ENCODE measurements at places on chromosomes 16 and 17.

DNA sequence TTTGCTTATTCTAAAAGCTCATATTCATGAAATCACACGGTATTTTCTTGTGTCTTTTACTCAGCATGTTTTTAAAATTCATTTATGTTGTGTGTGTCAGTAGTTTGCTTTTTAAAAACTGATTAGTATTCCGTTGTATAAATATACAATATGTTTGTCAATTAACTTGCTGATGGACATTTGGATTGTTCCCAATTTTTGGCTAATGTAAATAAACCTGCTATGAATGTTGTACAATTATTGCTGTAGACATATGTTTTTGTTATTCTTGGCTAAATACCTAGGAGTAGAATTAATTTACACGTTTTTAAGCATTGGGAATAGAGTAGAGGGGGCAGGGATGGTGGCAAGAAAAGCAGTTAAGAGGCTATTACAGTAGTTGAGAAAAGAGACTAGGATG, 199.5 kb upstream of the CCL2 start:
- no peak for DNase-seq

DNA sequence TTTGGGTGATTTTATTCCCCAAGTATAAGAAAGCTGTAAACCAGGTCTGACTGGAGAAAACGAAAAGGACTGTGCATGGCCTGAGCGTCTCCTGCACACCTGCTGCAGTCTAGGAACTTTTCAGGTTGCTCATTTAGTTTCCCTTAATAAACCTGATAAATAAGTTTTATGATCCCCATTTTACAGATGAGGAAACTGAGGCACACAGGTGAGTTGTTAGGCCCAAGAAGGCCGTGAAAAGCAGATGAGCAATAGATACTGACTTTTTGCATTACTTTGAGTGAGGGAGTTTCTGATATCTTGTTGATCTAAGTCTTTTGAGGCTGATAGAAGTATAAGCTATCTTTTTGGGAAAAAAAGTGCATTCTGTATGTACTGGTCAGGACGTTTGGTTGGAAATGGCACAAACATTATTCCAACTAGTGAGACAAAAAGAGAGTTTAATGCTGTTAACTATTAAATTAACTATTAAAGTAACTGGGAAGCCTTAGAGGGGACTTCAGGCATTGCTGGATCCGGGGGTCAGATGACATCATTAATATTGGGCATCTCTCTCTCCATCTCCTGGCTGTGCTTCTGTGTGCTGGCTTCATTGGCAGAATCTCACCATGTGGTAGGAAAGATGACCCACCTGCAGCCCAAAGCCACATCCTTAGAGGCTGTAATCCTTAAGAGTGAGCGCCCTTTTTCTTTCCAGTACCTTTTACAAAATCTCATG, 163.4 kb downstream of the CMIP start:
- DNase-seq, result no peak

- DNase-seq, result no peak
These were observed 177.5 kb upstream of the CDH8 start for GRCh38 chr16:62213763-62214162.

DNA sequence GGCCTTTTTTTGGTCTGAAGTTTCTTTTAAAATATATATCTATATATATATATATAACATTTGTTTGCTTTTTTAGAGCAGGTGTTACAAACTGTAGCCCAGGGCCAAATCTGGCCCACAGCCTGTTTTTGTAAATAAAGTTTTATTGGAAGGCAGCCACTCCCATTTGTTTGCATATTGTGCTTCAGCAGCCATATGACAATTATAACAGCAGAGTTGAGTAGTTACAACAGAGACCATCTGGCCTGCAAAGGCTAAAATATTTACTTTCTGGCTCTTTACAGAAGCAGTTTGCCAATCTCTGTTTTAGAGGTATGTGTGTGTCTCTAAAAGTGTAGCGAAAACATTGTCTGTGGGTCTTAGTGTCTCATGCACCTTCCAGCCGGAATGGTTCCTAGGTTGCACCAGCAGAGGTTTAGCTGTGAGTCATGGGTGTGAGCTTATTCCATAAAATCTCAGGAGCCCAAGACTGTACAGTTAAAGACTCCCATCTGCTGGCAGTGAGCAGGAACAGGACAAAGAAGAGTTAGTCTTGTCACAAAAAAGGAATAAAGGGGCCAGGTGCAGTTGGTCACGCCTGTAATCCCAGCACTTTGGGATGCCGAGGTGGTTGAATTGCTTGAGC, 23.8 kb downstream of the LCMT1 start:
- no peak for DNase-seq

- no peak for DNase-seq
These were observed 215.1 kb downstream of the PRKCA start for GRCh38 chr17:66517336-66518009.

DNA sequence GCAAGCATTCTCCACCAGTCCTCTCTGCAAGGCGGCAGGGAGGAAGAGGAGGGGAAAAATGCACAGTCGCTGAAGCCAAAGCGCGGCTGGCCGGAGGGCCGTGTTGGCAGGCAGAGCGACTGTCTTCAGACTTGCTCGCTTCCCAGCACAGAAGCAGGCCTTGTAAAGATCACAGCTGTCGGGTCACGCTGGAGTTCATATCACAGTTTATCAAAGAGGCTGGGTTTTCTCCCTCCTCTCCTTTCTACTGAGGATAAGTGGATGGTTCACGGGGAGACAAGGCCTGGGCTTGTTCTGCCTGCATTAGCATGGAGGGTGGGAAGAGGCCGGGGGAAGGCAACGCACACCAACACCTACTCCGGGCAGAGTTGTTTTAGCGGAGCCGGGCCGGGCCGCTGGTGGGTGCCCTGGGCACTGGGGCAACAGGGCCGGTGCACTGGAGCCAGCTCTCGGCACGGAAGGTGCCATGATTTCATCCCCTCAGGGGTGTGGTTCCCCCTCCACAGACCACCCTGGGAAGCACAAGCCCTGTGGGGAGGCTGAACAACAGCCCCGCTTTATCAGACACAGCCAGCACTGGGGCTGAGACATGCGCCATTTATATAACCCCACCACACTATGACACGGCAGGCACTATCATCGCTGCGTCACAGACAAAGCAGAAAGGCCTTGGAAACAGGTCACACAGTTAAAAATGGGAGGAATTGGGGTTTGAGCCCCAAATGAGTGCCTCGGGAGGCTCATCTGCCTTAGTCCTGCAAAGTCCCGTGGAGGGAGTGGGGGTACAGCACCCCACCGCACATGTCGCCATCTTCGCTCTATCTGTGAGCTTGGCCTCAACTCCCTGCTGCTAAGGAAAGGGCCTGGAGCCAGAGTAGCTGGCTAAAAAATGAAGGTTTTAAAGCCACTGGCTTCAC, 40.3 kb upstream of the MTSS2 start:
- DNase-seq, result no peak

DNA sequence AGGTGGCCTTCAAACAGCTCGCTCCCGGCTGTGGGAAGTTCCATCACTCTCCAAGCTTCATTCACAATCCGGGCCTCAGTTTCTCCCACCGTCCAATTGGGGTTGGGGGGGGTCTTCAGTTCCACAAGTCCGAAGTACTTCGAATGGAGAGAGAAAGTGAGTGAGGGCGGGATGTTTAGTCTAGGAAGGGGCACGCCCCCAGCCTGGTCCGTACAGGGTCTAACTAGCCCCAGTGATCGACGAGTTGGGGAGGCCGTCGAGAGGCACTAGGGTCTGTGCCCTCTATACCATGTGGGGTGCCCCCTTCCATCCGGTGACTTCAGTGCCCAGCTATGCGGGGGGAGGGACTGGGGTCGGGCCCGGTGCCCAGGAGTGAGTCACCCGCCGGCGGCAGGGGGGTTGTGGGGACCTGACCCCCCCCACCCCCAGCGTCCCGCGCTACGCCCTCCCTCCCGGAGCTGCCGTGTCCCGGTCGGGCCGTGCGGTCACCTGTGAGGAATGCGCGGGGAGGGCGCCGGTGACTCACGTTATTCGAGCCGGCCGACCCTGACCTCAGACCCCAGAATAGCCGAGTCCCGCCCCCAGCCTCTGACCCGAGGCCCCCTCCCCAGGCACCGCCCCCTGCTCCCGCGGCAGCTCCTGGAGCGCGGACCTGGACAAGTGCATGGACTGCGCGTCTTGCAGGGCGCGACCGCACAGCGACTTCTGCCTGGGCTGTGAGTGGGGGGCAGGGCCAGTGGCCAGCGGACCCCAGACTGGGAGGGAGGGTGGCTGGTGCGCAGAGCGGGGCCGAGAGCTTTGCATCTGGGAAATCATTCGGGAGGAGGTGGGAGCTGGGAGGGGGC, 658 bp downstream of the TNFRSF12A start:
- DNase-seq, result peak; percentile 64

DNA sequence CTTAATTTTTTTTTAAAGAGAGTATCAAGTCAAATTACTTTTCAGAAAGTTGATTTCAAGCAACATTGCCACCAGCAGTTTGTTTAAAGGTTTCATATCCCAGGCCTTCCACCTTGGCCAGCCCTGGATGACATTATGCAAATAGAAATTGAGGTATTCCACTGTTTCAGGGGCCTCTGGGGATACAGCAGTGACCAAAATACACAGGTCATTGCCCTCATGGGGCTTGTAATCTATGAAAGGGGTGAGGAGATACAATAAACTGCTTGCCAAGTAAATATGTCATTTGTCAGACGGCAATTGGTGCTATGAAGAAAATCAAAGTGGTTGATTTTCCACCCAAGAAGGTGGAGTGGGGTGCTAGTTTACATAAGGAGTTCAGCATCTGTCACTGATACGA, 37.8 kb upstream of the TMC5 start:
- no peak for DNase-seq

DNA sequence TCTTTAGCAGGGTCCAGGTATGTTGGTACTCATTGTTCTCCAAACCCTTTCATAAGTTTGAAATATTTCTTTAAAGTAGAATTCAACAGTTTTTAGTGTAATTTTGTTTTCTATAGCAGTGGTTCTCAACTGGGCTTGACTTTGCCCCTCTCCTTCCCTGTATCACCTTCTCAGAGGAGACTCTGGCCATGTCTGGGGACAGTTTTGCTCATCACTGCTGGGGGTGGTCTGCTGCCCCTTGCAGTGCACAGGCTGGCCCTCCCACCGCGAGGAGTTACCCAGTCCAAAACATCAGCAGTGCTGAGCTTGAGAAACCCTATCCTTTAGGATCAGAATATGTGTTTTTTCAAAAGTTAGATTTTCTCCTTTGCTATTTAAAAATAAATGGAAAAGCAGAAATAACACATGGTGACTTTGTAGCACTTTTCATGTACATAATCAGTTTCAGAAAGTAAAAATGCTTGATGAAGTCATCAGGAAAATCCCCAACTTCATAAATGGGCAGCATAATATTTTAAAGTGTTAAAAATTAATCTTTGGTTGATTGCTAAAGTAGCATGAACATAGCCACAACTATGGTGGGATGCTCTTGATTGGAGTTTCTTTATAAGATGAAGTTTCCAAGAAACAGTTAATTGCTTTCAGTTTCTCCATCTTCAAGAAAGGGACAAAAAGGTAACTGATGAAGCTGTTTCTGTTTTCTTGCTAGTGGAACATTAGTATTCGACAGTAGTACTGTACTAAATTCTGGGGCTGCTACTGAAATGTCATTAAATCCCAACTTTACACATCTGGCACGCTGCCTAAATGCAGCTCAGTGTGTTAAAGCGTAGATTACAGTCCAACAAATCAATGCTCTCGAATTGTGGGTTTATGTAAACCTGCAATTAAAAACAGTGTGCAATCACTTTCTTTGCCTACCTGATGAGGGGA, 70.3 kb downstream of the NETO2 start:
- DNase-seq, result no peak

DNA sequence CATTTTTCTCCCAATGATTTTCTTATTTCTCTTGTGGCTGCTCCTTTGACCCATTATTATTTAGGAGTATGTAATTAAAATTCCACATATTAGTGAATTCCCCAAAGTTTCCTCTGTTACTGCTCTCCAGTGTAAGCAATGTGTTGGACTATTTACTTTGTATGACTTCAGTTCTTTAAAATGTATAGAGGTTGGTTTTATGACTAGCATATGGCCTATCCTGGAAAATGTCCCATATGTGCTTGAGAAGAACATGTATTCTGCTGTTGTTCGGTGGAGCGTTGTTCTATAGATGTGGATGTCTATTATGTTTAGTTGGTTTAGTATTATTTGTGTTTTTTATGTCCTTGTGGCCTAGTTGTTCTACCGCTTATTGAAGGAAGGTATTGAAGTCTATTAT, 6.0 kb upstream of the NT5M start:
- no peak for DNase-seq

GRCh38 chr16:87129771-87130170, 187.4 kb downstream of the C16orf95 start:
- no peak for DNase-seq

- DNase-seq, result no peak
These were observed 801 bp downstream of the CHAD start for GRCh38 chr17:50467855-50468303.

DNA sequence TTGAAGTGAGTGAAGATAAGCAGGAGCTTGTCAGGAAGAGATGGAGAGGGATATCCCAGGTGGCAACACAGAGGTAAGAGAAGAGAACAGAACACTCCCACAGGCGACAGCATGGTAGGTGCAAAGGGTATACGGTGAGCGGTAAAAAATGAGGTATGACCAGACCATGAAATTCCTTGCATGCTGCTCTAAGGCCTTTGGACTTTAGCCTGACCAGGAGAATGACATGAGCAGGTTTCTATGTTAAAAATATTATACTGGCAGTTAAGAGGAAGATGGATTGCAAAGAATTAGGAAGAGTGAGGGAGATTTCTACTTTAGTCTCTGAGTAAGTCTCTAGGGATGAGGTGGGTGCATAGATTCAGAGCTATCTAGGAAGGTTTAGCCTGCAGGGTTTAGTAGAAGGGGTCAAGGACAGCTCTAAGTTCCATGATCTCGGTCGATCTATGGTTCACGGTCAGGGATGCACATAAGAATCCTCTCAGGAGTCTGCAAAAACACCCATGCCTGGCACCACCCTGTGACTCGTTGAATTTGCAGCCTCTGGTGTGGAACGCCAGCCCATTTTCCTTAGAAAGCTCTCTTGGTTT, 65.7 kb downstream of the HLF start:
- no peak for DNase-seq
